Neural crest cell (in vitro differentiated cells): ENCODE measurements at places on chromosomes 3 and 15.

DNA sequence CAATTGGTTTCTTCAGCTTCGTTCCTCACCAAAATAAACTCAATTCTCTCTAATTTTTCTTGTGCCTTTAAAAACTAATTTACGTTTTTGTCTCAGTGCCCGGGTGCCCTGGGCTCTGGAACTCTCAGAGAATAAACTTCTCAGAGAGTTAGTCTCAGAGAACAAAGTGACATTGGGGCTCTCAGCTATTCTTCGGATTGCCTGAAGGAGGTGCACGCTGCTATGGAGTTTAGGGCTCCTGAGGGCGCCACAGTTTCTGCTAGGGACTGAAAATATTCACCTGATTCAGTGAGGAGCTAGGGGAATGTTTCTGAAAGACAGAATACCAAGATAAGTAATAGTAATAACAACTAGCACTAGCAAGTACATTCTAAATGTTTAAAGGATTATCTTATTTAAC, 22.7 kb downstream of the ZIC4 start:
- peaks cover 82% of the 10 kb centered on the region for H3K4me1 ChIP-seq
- peak overlapping the region; percentile 35 for H3K4me3 ChIP-seq
- no peak for DNase-seq

DNA sequence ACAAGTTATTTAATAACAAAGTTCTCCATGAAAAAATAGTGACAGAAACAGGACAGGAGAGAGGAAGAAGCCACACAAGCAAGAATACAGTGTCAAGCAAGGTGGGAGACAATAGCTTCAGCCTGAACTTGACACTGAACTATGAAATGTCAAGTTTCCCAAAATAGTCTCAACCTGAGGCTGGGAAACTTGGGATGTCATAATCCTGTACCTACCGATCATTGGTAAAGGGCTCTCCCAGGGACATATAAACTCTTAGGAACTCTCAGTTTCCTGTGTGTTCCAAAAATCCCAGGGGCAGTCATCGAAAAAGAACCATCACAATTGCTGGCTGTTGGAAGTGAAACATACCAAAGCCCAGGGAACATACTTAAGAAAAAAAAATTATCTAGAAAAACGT, 211.6 kb downstream of the P3H2 start:
- H3K4me1 ChIP-seq = no peaks in the 10 kb centered on the region
- DNase-seq = no peak
- no peak overlapping the region for H3K27ac ChIP-seq
- no peaks in the 10 kb centered on the region for H3K36me3 ChIP-seq

DNA sequence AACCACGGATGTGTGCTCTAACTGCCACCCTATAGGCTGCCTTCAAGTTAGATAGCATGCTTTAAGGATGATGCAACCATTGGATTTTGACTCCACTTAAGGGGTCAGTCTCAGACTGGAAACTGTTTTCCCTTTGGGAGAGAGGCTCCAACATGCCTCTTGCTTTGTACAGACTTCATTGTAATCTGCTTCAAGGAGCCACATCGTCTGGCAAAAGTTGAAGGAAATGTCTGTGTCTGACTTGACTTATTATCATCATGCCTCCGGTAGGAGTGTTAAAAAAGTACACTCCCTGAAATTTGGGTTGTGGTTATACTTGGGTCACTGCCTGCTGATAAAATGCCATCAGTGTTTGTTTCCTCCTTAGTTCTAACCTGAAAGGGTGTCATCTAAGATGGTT, 245.4 kb upstream of the CDIN1 start:
- no peaks in the 10 kb centered on the region for H3K27me3 ChIP-seq
- H3K4me3 ChIP-seq = no peak overlapping the region
- peaks cover 4% of the 10 kb centered on the region for H3K4me1 ChIP-seq
- DNase-seq = no peak
- H3K27ac ChIP-seq = no peak overlapping the region

- H3K27ac ChIP-seq = no peak overlapping the region
- H3K4me1 ChIP-seq = peaks cover 14% of the 10 kb centered on the region
- no peak overlapping the region for H3K4me3 ChIP-seq
- H3K27me3 ChIP-seq = no peaks in the 10 kb centered on the region
Observed at GRCh38 chr15:101718896-101719295, 5.4 kb downstream of the TARS3 start.

- no peaks in the 10 kb centered on the region for H3K27me3 ChIP-seq
- H3K4me1 ChIP-seq = no peaks in the 10 kb centered on the region
- no peak overlapping the region for H3K4me3 ChIP-seq
- H3K27ac ChIP-seq = no peak overlapping the region
- no peak for DNase-seq
Observed at GRCh38 chr15:25761971-25762662, 101.0 kb downstream of the ATP10A start.

- no peaks in the 10 kb centered on the region for H3K36me3 ChIP-seq
- no peak for DNase-seq
- no peaks in the 10 kb centered on the region for H3K27me3 ChIP-seq
- no peak overlapping the region for H3K4me3 ChIP-seq
Observed at GRCh38 chr3:71511037-71511436, 72.5 kb downstream of the FOXP1 start.

DNA sequence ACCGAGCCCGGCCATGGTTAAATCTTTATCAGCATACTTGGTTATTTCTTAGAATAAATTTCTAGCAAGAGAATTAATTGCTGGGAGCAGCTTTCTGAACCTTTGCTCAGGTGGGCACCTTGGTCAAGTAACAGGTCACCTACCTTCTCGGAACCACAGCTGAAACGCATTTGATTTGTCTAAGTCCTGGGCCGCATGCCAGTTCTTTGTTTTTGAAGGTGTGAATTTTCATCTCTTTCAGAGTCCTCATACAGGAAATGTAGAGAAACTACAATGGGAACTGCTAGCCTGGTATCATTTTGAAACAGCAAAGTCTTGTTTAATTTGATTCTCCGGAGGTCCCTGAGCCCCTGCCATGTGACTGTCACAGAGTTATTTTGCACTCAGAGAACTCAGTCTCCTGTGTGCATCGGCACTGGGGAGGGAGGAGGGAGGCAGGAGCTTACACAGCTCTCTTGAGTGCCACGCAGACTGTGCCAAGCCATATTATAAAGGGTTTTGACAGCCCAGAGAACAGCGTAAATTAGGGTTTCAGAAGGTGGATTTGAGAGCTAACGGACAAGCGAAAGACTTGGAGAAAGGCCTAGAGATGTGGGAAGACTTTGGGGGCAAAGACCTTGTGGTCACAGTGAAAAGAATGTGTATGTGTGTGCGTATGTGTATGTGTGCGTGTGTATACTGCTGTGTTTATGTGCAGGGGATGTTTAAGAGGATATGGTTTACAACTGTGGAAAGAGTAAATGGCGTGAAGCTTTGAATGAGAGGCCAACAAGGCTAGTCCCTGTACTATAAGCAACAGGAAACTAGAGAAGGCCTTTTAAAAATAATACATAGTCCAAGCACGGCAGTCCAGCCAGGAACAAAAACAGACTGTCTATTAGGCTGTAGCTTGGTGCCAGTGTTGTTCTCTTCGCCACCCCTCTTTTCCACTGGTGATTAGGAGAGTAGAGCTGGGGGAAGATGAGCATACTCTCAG, 61.8 kb upstream of the ATP13A3 start:
- no peak for DNase-seq
- no peak overlapping the region for H3K4me3 ChIP-seq
- H3K27ac ChIP-seq = no peak overlapping the region
- peaks cover 2% of the 10 kb centered on the region for H3K36me3 ChIP-seq
- peaks cover 12% of the 10 kb centered on the region for H3K4me1 ChIP-seq

DNA sequence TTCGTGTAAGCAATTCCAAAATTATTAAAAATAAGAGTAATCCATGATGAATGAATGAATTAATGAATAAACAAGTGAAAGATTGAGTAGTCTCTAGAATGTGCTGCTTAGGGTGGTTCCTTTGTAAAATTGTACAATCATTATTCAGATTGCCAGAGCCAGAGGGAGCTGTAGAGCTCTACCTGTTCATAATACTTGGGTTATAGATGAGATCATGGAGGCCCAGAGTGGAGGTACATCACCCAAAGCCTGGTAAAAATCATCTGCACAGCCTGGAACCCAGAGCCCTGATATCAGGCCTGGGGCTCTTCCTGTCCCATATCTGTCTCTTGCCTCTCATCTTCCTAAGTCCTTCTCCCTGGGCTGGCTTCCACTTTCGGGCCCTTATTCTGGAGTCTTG, 297.2 kb downstream of the RPLP1 start:
- peaks cover 3% of the 10 kb centered on the region for H3K27me3 ChIP-seq
- H3K27ac ChIP-seq = no peak overlapping the region
- H3K4me3 ChIP-seq = no peak overlapping the region
- H3K36me3 ChIP-seq = peaks cover 9% of the 10 kb centered on the region

DNA sequence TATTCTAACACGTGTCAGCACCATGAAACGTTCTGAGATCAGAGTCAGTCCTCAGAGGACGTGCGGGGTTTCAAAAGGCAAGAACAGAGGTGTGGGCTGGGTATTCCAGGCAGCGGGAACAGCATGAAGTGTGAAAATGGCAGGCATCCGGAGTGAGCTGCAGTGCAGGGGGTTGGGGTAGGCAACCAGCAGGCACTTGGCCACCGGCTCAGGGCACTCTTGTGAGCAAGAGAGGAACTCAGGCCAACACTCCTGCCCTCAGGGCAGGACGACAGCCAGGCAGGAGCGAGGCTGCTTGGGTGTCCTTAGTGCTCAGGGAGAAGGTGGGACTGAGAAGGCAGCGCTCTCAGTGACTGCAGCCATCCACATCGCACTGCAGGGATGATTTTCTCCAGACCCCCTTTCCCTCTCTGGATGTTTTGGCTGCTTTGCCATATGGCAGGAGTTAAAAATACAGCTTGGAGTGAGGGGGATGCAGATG, 151.1 kb downstream of the NUP210 start:
- peaks cover 21% of the 10 kb centered on the region for H3K4me1 ChIP-seq
- no peak for DNase-seq
- peaks cover 2% of the 10 kb centered on the region for H3K27me3 ChIP-seq
- H3K27ac ChIP-seq = no peak overlapping the region

DNA sequence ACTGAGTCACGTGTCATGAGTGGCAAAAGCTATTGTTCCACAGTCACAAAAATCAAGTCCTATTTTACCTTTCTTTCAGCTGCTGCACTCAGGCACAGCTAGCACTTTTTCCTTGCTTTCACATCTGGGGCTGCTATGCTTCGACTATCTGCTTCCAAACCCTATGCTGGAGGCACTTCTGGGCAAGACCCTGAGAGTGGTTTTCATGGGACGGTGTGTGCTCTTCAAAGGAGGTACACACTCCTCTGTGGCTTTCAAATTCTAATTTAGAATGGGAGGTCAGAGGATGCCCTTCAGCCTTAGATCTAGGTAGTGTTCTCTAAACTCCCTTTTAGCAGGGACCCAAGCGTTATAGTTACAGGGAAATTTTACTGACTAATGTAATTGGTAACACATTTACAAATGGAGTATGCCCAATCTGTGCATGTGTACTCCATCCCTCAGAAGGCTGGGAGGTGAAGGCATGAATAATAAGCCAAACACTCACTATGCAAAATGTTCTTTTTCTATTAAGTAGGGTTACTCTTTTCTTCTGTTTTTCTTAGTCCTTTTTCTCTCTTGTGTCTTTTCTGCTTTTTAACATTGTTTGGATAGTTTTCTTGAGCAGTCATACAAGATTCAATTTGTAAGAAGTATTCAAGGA, 188.3 kb downstream of the LSAMP start:
- DNase-seq = no peak
- no peaks in the 10 kb centered on the region for H3K27me3 ChIP-seq
- H3K4me3 ChIP-seq = no peak overlapping the region
- H3K36me3 ChIP-seq = no peaks in the 10 kb centered on the region
- peaks cover 31% of the 10 kb centered on the region for H3K4me1 ChIP-seq
